ELF-1 (cell line): ENCODE measurements at places on chromosomes 3 and 15.

DNA sequence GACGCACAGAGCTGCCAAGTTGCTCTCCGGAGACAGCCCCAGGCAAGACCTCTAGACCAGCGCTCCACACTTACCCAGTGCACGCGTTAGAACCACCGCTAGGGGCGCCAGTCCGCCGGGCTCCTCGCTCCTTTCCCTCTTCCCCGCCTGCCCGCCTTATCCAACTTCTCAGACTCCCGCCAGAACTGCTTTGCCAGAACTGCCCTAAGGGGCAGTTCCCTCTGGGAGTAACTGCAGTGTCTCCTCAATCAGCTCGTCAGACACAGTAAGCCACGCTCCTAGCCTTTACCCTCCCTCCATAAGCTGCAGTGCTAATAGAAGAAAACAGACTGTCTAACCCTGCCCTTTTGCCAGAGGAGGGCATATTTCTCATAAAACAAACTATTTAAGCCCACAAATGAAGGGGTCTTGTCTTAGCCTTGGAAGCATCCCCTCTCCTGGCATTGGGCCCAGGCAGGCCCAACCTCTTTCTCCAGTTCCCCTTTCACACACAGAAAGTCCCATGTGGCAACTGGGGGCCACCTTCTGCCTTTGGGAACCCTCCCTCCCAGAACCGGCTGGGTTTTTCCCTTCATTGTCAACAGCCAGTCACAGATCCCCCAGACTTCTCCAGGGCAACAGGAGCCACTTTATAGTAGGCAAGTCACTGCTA is 3.7 kb downstream of the BMF start:
- peak; percentile 99 for DNase-seq

GRCh38 chr3:49724586-49724985 is 835 bp upstream of the GMPPB start:
- DNase-seq = no peak

DNA sequence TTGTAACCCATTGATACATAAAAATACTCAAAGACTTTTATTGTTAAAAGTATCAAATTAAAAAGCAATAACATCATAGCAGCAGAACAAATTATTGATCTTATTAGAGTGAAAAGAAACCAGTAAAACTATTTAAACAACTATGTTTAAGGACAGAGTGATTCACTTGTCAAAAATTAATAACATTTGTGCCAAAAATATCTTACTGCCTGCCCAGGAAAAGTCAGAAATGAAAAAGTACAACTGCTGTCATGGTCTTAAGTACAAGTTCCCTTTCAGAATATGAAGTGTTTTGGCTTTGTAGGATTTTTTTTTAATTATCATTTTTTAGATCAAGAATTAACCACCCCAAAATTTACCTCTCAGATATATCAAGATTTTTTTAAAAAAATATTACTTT is 3.4 kb downstream of the IFT57 start:
- no peak for DNase-seq

DNA sequence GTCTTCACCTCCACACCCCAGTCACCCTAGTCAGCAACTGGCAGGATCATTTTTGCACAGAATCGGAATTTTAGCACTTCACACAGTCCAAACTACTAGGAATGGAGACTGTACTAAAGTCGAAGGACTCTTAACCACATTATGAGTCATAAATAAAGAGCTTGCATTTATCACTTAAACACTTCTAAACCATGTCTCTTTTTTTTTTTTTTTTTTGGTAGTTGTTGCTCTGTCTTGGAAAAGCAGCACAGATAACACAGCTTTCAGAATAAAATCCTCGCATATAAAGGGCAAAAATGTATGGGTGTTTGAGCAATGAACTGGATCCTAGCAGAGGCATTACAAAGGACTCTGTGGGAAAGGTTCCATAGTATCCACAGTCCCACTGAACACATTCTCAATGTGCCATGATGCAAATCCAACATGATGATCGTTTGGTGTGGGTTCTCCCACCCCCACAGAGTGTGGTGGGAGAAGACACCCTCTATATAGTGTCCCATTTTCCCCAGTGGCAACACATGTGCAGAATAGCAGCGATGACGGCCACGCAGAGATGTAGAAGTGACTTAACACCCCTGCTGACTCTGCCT is 47.1 kb downstream of the FOXP1 start:
- no peak for DNase-seq

GRCh38 chr3:71389911-71390573 is 193.5 kb downstream of the FOXP1 start:
- DNase-seq = peak; percentile 17

DNA sequence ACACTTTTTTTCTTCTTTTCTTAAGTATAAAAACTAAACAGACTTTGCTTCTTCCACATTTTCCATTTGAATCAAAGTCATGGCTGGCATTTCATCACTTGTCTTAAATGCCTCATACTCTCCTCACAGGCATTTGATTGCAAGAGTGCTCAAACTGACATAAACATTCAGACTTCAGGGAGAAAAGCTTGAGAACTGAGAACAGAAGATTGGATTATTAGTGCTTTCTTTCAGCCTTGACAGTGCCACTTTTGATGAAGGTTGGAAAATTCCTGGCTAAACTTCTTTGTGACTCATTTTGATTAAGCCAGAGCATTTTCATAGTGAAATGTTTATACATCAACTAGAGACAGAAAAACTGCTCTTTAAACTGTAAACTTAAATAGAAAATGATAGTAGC is 544.4 kb downstream of the DIPK2A start:
- no peak for DNase-seq

DNA sequence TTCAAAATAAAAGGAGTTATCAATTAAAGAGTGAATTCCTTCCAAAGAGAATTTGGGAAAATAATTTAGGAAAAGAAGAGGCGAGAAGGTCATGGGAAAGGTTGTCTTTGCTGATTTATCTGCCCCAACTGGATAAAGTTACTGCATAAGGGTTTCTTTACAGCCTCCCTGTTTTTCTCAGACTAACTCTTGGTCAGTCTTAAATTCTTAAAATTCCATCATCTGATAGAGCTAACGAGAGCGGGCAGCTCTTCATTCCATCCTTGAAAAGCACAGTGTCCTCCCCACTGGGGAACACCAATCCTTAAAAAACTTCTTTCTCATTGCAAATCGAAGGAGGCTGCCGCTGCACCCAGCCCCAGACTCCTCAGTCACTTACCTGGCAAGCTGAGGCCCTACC is 107.2 kb downstream of the PGPEP1L start:
- peak; percentile 20 for DNase-seq

DNA sequence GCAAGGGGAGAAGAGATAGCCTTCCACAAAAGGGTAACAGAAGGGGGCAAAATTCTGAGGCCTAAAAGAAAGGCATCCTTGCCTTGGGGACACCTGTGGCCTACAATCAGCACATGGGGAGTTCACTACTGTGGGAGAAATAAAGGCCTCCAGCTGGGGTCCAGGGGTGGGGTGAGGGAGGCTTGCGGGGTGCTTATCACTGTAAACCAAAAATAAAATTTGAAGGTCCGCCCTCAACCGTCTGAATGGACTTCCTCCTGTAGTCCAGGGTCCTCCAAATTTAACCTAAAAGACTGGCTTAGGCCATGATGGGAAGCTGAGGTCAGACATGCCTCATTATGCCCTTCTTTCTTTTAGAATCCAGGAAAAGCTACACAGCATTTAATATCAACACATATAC is 2.1 kb upstream of the POLR2M start:
- no peak for DNase-seq

DNA sequence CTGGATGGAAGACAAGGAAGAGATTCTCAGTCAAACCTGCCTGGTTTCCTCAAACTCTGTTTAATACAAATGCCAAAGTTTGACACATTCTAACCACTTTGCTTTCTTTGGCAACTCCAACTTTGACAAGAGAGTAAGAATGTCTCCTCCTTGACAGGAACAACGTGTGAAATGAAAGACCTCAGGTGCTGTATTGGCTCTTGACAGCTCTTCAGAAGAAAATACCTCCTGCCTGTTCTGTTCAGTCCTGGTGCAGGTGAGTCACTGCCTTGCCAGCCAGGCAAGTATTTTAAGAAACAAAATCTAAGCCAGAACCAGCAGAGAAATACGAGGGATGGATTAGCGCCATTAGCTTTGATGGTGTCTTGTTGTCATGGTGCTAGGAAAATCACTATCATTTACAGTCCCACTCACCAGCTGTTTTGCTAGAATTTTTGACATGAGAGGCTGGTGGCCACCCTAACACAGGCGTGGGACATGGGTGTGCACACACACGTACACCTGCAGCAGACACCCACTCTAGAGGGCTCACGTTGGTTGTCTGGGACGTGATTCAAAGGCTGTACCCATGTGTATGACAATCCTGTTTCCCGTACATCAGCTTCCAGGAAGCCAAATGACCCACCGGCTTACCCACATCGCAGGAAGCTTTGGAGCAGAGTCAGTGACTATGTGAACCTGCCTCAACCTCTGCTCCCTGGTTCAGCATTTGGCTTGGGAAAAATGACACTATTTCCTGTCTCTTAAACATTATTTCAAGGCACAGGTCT is 60.4 kb downstream of the CCNL1 start:
- DNase-seq = no peak

- no peak for DNase-seq
Measured at GRCh38 chr3:4834403-4834866, 144.8 kb upstream of the BHLHE40 start.

GRCh38 chr3:171320750-171321558 is 139.3 kb downstream of the TNIK start:
- DNase-seq = no peak

DNA sequence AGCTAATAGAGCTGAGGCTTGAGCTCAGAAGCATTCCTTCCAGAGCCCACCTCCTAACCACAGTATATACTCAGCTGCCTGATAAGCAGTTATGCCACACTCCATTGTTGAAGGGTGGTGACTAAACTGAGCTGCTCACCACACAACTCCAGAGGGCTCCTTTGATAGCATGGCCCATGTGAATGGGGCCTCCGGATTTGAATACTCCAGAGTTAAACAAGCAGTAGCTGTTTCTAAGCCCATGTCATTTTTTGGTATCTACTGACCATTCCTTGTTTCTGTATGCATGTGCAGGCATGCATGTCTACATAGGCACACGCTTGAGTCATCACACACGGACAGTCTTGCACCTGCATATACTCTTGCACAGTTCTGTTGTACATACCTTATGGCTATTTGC is 28.9 kb downstream of the IGSF10 start:
- DNase-seq = no peak

GRCh38 chr3:139477710-139478640 is 1.7 kb upstream of the RBP2 start:
- DNase-seq = peak; percentile 50

DNA sequence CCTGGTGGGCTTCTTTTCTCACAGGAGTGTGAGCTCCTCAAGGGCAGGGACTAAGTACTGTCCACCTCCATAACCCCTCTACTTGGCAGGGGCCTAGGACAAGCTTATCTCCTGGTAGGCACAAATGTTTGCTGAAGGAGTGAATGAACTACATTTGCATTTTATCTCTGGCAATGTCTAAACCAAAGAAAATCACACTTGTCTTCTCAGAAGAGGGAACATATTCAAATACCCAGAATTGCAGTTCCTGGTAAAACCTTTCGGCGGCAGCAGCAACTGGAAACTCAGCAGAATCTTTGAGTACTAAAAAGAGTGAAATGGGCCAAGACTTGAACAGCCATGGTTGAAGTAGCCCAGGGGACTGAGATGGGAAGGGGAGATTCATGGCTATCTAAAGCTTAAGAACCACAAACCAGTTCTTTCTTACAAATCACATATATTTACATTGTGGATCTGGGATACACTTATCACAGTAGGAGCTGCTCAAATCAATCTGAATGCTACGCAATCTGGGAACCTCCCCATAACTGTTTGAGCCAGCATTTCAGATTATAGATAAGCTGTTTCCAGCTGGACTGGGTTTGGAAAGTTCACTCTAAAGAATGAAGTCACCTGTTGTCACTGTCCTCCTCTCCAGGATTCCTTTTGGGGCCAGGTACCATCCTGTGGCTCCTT is 18.7 kb upstream of the PTPN9 start:
- no peak for DNase-seq

- DNase-seq = peak; percentile 10
Measured at GRCh38 chr3:112119962-112120836, 12.8 kb downstream of the GCSAM start.

- DNase-seq = no peak
Measured at GRCh38 chr3:111936191-111936841, 42.5 kb upstream of the ABHD10 start.

- DNase-seq = no peak
Measured at GRCh38 chr3:60513241-60513640, 738.0 kb downstream of the FHIT start.

- DNase-seq = peak; percentile 76
Measured at GRCh38 chr15:78620021-78620526, 722 bp downstream of the CHRNA3 start.

- DNase-seq = peak; percentile 6
Measured at GRCh38 chr15:95946926-95947325, 383.6 kb upstream of the NR2F2 start.

GRCh38 chr3:5321666-5322340 is 134.3 kb downstream of the EDEM1 start:
- DNase-seq = no peak

GRCh38 chr3:64594134-64594533 is 93.7 kb downstream of the ADAMTS9 start:
- DNase-seq = no peak

- no peak for DNase-seq
Measured at GRCh38 chr3:159301961-159302360, 500.1 kb downstream of the MFSD1 start.

DNA sequence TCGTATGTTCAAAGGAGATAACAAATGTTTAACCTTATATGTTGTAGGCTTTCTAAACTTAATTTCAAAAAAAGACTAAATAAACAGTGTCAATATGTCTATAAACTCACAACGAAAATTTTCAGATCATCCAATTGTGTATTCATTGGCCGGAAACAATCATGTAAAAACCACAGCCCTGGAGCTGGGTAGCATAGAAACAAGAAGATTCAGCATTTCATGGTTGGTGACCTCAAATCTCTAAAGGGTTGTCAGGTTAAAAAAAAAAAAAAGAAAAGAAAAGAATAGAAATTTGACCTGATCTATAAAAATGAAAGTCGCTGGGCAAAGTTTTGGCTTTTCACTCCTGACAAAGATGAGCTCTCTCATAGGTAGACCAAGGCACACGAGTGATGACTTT is 13.9 kb downstream of the MEX3B start:
- no peak for DNase-seq

GRCh38 chr15:36601497-36601932 is 22.1 kb downstream of the CDIN1 start:
- DNase-seq = peak; percentile 14

GRCh38 chr15:68322796-68323195 is 45.3 kb downstream of the FEM1B start:
- no peak for DNase-seq
